EL (cell line): ENCODE measurements at places on chromosomes 3 and 15.

DNA sequence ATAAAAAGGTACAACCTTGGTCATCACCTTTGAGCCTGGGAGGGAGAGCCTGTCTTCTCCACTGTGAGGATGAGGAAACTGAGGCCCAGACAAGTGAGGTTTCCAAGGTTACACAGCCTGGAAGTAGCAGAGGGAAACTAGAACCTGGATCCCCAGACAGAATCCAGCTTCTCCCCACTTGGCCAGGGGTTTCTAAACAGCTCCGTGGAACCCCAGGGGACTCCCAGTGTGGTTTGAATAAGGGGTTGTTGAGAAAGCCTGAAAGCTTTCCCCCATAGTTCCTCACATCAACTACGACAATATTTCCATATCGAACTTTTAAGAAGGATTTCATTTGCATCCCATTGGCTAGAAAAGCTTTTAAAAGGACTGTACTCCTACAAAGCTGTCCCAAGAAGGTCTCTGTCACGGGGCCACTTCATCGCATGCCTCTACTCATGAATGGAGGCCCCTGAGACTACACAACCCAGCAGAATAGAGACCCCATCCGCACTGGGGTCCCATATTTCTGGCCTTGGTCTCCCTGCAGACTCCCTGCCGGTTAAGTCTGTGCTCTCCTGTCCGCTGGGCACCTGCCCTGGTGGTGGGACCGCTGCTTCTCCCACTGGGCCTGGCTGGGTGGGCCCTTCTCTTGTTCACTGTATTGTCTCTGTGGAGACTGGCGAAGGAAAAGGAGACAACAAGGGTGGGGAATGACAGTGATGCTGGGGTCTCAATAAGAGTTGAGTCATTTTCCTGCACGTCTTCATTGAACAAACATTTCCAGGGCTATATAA is 178.5 kb downstream of the SMAD6 start:
- DNase-seq, result no peak

GRCh38 chr15:69994429-69995205 is 103.1 kb downstream of the TLE3 start:
- no peak for DNase-seq

- no peak for DNase-seq
Measured at GRCh38 chr15:64423970-64424369, 36.3 kb downstream of the TRIP4 start.

DNA sequence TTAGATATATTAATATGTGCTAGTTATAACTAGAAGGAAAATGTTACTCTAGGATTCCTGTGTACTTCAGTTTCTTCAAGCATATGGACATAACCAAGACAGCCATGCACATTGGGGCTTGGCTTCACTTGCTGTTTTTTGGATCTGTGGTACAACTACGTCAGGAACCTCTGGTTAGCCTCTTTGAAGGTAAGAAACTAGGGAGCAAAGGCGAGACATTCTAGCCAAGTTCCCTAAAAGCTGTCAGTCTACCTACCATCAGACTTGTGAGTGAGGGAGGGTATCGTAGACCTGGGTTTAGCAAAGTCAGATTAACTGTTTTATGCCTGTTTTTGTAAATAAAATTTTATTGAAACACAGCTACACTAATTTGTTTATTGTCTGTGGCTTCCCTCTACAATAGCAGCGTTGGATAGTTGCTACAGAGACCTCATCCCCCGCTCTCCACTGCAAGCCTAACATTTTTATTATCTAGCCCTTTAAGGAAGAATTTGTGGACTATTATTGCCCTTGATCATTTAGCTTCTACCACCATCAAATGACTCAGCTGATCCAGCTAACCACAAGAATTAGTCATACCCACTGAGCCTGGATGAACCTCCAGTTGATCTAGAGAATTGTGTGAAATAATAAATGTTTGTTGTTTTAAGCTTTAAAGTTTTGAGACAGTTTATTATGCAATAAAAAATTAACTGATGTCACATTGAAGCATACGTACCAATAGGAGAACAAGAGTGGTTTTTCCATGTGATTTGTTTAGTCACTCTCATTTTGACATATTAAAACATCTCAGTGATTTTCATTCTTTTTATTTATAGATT is 58.1 kb downstream of the RSRC1 start:
- peak; percentile 96 for DNase-seq

DNA sequence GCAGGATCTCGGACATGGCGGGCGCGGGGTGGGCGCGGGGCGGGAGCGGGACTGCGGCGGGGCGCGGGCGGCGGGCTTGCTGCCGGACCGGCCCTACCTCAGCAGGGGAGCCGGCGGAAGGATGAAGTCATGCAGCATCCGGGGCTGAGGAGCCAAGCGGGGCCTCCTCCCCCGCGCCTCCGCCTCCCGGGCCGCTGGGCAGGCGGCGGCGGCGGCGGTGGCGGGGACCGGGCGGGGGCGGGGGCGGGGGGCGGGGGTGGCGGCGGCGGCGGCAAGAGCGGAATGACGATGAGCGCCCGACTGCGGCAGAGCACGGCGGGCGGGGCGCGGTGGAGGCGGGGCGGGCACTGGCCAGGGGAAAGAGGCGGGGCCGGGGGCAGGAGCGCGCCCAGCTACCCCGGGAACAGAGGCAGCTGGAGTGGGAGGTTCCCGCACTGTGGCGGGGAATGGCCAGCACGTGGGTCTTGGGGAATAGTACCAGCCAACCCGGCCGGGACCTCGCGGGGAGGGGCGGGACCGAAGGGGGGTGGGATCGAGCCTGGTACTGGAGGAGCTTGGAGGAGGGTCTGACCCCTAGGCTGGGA is at the start of gene CAMK2N2:
Gene CAMK2N2, minus strand, starts transcription at position 284 of the 584 bp plus-strand sequence. Its CDS starts 268 bp downstream, at position 16.
- peak; percentile 82 for DNase-seq

DNA sequence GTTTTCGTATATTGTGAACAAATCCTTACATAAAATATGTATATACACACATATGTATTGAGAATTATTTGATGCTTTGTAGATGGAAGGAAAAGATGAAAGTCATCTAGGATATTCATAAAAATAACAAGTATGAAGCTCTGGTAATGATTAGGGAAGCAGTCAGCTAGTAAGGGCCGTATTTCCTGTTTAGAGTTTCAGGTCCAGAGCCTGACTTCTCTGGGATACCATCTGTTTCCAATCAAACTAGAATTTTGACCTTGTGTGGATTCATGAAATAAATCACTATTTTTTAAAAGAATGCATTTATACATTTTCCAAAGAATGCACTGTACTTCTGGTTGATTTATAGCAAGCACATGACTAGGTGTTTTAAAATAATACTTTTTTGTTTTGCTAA is 156.1 kb upstream of the CGNL1 start:
- DNase-seq, result peak; percentile 84

- DNase-seq, result no peak
Measured at GRCh38 chr15:61327019-61327631, 98.0 kb upstream of the RORA start.

GRCh38 chr3:23644676-23645075 is 161.1 kb upstream of the UBE2E1 start:
- no peak for DNase-seq

DNA sequence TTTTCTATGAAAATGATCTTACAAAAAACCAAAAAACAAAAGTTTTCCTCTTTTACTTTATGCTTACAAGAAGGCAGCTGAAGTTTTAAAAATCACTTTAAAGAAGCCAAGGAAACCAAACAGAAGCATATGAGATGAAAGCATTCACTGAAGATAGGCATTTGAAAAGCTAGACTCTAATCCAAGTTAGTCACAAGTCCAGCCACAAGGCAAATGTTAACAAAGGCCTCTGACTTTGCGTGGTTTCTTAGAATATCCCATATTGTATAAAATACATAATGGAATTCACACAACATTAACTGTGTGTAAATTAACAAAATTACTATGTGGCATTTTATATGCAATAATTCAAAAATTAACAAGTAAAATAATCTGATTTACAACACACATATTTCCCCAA is 17.7 kb downstream of the MRPL3 start:
- DNase-seq, result no peak

DNA sequence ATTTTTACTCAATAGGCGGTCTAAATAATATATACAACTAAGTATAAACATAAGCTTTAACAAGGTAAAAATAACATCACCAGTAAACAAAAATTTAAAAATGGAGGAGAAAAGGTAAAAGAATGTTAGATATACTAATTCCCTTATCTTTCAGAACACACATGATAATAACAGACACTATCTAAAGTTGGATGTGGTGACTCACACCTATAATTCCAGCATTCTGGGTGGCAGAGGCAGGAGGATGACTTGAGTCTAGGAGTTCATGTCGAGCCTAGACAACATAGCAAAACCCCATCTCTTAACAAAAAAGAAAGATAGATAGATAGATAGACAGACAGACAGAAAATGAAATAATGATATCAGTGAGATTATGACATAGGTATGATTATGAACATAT is 85.1 kb downstream of the STAG1 start:
- peak; percentile 43 for DNase-seq

- no peak for DNase-seq
Measured at GRCh38 chr15:48367483-48367882, 36.3 kb downstream of the DUT start.

DNA sequence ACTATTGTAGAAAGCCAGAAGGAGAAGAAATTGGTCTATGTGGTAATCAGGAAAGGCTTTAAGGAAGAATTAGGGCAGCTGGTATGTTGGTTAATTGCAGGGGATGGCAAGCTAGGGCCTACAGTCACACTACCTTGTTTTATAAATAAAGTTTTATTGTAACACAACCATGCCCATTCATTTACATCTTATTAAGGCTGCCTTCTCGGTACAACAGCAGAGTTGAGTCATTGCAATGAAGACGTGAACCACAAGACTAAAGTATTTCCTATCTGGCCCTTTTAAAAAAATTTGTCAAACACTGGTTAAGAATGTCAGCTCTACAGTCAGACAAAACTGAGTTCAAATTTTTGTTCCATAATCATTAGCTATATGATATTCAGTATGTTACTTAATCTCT is 8.3 kb downstream of the SERPINI1 start:
- DNase-seq, result no peak

- no peak for DNase-seq
Measured at GRCh38 chr3:57120040-57120439, 45.1 kb downstream of the IL17RD start.

- peak; percentile 58 for DNase-seq
Measured at GRCh38 chr3:119352863-119353527, 58.8 kb downstream of the ARHGAP31 start.

- DNase-seq, result no peak
Measured at GRCh38 chr15:86623236-86623635, 543.6 kb downstream of the AGBL1 start.

- DNase-seq, result peak; percentile 36
Measured at GRCh38 chr3:155753038-155753639, 8.3 kb upstream of the PLCH1 start.

DNA sequence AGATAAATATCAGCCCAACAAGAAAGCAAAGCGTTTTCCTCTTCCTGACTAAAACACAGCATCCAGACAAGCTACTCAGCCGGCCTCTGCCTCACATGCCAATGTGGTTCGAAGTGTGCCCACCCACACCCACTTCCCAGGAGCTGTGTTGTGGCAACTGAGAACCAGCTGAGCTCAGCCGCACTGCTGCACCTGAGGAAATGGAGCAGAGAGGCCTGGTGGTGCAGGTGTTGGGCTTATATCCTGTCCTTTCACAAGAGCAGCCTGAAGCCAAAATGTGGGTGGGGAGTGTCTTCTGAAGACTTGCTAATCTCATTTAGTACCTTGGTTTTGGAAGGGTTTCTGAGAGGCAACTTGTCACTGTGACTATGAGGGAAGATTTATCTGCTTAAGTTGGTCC is 23.0 kb upstream of the RETNLB start:
- DNase-seq, result no peak

DNA sequence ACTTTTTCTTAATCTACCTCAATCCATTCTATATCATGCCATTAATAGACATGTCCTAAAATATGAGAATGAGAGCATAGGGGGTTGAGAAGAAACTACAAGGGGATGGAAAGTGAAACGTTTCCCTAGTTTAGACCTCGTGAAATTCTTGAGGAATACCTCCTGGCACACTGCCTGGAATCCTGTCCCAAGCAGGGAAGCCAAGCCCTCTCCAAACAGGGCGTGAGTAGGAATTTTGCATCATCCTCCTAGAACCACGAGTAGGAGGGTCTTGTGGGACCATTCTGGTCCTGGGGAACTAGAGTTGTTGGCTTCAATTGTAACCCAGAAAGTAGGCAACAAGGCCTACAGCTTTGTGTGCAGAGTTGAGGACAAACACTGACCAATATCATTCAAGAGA is 19.6 kb upstream of the C3orf80 start:
- DNase-seq, result no peak

DNA sequence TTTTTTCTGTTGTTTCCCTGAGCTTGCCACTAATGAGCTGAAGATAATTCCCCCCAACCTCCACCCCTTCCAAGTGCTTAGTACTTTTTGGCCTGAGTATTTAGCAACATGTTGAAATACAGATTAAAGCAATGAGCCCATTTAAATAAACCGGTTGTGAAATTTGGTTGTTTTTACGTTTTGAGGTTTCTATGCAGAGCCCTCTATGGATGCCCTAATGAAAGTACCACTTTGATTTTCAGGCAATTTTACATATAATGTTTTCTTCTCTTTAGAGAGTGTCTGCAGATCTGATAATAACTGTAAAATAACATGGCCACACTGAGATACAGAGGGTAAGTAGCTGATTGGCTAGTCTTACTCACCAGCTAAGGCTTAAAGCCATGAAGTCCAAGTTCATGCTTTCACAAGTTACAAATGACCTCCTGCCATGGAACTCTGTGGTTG is 139.4 kb upstream of the SLC7A14 start:
- no peak for DNase-seq

DNA sequence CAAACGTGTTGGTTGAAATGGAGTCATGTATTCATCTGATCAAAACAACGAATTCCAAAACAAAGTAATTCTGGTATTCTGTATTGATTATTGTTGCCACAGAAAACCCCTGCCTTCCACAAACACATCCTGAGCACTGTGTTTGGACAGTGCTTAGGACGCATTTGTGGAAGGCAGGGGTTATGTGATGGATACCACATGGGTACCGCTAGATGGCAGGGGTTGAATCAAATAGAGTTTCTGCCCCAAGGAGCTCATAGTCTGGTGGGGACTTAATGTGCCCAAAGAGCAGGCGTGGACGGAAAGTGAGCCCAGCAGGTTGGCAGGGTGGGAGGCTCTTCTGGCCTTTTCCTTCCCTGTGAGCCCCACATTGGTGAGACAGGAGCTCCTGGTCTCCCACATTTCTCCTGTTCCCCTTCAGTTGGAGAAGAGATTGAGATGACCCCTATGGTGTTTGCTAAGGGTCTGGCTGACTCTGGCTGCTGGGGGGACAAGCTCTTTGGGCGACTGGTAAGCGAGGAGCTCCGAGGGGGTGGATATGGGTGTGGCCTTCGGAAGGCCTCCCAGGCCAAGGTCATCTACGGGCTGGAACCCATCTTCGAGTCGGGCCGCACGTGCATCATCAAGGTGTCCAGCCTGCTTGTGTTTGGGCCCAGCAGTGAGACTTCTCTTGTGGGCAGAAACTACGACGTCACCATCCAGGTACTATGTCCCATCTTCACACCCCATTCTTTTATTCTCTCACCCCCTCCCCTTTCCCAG is 22.1 kb upstream of the SLC28A1 start:
- no peak for DNase-seq
